ENCODE measurements at places on chromosomes 3 and 15.

DNA sequence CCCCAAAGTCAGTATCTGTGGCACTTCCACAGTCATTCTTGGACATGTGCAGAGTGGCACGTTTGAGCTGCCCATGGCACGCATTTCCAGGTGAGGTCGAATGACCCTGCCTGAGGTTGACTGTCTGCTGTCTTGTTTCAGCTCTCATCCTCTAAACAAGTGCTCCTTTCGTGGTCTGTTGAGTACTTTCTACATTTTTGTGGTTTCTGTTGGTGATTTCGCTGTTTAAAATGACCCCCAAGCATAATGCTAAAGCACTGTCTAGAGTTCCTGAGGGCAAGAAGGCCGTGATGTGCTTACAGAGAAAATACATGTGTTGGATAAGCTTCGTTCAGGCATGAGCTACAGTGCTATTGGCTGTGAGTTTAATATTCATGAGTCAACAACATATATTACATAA is 40.0 kb upstream of the SAMMSON start:
- no peak for DNase-seq

- no peak for DNase-seq
Observed at GRCh38 chr3:70386043-70386442, 73.6 kb upstream of the MDFIC2 start.

DNA sequence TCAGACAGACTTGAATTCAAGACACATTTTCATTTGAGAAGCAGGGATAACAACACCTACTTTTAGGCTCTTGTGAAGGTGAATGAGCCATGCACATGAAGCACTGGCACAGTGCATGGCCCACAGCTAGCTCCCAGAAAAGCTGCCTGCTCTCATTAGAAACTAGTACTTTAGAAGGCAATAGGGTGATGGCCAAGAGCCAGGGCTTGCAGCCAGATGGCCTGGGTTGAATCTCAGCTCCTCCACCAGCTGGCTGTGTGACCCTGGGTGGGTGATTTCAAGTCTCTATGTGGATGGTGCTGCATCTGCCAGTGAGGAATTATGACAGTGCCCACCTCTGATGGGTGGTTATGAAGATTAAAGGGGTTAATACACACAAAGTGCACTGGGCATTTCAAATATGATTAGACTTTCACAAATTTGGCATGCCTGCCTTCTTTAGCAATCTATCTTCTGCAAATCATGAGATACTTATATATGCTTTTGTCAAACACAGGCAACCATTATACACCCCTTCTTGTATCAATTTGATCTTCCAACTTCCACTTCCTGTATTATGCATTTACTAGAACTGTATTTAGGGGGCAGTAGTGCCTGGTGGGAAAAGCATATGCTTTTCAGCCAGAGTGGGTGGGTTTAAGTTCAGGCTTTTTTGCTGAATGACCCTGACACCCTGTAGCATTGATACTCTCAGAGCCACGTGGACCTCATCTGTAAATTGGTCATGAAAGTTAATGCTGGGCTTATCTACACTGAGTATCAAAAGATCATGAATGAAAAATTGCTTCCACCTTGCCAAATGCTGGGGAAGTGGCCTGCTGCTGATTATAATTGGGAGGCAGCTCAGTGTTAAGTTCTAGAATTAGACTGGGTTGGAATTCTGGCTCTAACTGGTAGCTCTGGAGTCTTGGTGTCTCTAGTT is 34.7 kb upstream of the RBP1 start:
- no peak for DNase-seq

DNA sequence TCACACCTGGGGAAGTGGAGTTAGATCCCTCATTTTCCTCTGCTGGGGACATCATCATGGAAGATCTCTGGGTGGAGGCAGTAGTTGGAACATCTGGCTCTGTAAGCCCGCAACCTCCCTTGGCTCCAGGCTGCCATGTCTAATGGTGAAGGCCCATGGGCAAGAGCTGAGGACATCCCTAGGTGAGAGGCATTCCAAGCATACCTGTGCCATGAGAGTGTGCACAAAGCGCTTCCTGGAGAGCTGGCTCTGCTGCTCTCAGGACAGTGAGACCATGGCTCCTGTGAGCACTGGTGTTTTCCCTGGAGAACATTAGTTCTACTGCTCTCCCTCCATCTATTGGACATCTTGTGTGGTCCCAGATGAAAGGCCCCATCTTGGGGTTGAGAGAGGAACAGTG is 7.7 kb downstream of the MAPKAPK3 start:
- no peak for DNase-seq

GRCh38 chr3:119517112-119517511 is 18.8 kb downstream of the TIMMDC1 start:
- DNase-seq = no peak

DNA sequence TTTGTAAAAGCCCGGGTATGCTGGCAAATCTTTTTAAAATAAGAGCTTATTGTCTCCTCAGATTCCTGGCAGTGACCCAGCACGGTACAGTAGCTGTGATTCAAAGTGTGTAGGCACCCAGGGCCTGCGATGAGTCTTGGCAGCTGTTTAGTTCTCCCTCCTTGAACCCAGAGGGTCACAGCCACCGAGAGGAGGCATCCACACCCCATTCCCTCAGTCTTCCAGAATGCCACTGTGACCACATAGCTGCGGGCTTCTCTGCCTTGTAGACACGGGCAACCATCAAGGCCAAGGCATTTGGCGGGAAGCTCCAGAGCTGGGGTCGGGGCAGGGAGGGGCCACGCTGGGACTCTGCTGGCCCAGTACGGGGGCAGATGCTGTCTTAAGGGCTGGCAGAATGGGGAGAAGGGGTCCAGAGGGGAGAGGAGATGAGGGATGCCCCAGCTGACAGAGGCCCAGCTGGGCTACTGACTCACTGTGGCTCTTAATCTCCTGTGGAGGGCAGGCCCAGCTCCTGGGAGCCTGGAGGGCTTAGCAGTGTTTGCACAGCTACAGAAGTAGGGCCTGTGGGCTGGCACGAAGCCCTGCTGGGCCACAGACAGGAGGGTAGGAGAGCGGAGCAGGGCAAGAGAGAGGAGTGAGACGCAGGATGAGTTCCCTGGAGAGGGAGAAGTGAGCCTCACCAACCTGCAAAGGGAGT is 68.8 kb upstream of the DLG1 start:
- DNase-seq = peak; percentile 82

- DNase-seq = peak; percentile 31
Observed at GRCh38 chr15:73650416-73651126, 17.4 kb upstream of the NPTN start.

DNA sequence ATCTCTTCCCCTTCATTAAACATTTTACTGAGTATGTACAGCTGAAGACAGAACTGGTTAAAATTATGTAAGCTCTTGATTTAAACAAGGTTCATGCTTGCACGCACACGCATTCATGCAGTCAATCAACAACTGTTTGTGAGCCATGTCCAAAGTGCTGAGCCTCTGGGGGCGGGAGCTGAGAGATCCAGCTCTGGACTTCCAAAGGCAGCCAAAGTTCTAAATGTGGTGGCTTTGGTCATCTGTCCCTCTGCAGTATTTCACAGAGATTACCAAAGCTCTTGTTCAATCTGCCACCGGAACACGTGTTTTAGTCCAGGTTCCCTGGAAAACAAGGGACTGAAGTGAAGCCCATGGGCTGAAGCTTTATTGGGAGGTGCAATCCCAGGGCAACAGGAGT is 52.4 kb upstream of the SNRPA1 start:
- no peak for DNase-seq

- DNase-seq = no peak
Observed at GRCh38 chr3:66427352-66427751, 73.5 kb downstream of the LRIG1 start.

DNA sequence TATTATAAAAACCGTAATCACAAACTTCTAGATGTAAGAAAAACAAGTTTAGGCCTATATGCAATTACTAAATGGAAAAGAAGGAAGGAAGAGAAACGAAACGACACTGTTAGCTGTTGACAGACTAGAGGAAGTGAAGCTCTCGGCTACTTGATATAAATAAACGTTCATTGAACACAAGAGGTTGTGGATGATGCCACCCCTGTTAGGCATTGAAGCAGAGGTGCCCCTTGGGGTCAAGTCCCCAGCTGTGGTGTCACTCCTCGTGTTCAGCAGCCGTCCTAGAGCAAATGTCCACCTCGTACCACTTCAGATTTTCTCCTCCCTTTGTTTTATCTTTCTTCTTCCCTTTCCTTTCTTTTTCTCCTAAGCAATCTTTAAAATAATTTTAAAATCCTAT is 146.5 kb upstream of the UBE2E1 start:
- DNase-seq = no peak

DNA sequence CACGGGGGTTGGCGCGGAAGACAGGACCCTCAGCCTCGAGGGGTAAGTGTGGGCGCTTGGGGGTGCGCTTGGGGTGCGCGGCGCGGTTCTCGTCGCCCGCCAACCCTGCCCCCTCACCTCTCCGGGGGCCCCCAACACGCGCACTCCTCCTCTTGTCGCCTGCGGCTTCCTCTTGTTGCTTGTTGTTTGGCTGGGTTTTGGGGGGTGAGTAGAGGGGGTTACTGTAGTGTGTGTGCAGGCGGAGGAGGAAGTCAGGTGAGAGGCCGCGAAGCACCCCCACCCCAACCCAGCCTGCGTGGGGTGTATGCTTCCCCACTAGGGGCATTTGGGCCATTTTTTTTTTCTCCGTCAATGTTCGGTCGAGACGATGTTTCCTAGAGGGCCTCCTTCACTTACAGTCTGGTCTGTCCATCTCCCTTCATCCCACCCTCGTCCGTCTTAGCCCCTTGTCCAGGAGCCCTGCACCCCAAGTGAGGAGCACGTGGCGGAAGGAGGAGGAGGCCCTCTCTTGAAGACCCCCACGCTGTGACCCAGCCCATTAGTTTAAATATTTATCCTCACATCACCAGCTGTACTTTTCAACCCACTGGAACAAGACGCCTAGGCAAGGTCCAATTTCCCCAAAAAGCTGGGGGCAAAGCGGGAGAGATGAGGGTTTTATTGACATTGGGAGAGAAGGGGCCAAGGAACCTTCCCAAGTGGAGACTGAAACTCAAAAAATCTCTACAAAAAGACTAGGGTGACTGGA is 20.4 kb upstream of the SATB1 start:
- DNase-seq = no peak

GRCh38 chr3:48591436-48591835 is 3.7 kb downstream of the COL7A1 start:
- no peak for DNase-seq

DNA sequence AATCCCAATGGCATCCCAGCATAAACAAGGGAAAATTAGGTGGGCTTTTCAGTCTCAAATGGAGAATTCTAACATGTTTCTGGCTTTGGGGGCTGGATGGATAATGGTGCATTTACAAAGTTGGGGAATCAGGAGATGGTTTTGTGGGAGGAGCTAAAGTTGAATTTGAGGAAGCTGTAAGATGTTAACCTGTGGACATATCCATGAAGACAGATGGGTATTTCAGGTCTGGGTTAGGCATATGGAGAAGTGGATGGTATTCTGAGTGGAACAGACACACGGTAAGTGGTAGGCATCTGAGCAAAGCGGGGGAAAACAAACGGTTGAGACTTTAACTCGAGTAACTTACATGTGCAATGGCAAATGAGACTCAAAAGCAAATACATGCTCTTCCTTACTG is 1.7 kb upstream of the LMLN start:
- DNase-seq = no peak

DNA sequence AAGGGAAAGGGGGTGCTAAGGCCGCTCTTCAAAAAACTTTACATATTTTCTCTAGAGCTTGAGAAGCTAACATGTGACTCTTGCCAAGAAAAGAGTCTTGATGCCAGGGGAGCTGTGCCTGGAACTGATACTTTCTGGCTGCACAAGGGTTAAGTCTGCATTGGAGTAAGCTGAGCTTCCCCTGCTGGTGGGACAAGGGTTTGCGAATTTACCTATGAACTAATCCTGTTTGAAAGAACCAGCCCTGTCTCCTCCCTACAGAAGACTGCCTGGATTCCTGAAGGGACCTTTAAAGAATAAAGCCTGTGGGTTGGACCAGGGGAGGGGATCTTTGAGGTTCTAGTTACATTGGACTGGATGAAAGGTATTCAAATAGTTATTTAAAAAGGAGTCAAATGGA is 58.3 kb upstream of the EPHA3 start:
- DNase-seq = peak; percentile 12

- no peak for DNase-seq
Observed at GRCh38 chr3:195811756-195812155, at the start of gene MUC4. Gene MUC4, minus strand, starts transcription at chr3:195811929. Its CDS starts 112 bp downstream, at chr3:195811817.

DNA sequence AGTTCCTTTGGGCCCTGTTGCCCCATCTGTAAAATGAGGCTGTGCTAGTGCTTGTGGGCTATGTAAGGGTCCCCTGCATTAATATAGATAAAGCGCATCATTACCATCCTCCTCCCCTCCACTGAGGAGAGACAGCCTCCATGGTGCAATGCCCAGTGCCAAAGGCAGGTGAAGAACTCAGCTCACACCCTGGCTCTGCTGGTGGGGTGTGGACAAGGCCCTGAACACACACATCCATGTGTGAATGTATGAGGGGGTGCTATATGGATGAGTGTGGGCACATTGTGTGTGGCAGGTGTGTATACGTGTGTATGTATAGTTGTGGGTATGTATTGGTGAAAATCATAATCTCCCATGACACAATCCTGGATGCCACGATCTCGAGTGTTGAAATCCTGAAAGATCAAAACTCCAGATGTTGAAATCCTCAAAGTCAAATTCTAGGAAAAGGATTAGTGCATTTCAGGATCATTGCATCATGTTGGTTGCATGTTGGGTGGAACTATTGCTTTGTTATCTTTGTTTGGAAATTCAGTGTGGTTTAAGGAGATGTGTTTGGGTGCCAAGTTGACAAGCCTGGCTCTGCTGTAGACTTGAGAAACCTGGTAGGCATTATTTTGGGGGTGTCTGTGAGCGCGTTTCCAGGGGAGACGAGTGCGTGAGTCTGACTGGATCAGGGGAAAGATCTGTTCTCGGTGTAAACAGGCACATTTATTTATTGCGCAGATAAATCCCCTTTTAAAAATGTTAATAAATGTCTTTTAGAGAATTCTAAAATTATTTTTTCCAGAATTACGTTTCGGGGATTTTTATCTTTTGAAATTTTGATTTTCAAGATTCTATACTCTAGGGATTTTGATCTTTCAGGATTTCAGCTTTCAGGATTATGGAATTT is 42.0 kb upstream of the SEC61A1 start:
- peak; percentile 64 for DNase-seq

DNA sequence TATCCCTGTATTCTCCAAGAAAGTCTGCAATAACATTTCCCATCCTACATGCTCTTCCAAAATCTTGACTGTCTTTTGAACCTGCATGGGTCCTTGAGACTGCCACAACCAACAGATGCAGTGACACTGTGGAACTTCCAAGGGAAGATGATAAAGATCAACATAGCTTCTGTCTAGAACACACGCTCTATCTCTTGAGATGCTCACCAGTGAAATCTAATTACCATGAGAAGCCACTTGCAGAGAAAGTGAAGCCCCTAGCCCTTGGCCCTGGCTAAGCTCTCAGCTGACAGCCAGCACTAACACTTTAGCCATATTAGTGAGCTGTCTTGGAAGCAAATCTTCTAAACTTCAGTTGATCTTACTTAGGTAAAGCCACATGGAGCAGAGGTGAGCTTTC is 36.6 kb downstream of the EOMES start:
- DNase-seq = no peak

DNA sequence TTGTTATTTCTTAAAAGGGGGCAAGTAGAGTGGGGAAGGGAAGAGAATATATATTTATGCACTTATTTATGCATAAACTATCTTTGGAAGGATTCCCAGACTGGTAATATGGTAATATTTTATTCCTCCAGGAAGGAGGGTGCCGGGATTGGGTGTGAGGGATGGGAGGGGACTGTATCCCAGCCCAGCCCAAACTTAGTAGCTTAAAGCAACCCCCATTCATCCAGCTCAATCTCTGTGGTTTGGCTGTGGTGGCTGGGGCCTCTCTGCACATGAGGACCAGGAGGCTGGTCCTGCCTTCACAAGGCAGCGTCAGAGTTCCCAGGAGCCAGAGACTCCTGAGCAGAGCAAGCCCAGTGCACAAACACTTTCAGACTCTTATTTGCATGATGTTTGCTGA is 48.4 kb downstream of the CCNL1 start:
- DNase-seq = peak; percentile 49

Measured in fibroblast of skin of right quadriceps (primary cell).